ENCODE measurements at places on chromosomes 11 and 22.

DNA sequence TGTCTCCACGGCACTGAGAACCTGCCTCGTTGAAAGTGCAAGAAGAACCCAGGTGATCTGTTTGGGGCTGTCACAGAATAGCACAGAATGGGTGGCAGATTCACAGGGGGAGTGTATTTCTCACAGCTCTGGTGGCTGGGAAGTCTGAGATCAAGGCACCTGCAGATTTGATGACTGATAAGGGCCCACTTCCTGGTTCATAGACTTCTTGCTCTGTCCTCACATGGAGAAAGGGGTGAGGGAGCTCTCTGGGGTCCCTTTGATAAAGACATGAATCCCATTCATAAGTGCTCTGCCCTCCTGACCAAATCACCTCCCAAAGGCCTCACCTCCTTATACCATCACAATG lies 198.5 kb upstream of the SORL1-AS1 start:
- no peaks in the 10 kb centered on the region for H3K27me3 ChIP-seq
- no peak for DNase-seq
- peak overlapping the region; percentile 79 for H3K4me3 ChIP-seq
- H3K36me3 ChIP-seq: peaks cover 15% of the 10 kb centered on the region
- H3K4me1 ChIP-seq: peaks cover 30% of the 10 kb centered on the region

DNA sequence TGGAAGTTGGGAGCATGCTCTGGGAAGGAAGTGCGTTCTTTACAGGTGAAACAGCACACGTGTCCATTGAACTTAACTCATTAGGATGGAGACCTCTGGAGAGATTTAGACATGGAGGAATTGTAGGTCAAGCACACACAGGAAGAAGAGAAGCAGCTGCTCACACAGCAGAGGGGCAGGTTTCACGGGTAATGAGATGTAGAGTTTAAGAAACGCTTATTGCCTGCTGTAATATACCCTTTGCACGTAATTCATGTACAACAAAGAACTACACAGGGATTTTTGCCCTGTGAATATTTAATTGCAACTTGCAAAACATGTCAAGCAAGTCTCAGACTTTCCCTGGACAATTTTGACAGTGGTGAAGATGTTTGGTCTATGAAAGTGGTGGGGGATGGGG lies 508.0 kb downstream of the OPCML start:
- no peaks in the 10 kb centered on the region for H3K4me1 ChIP-seq
- no peak for DNase-seq
- no peak overlapping the region for H3K27ac ChIP-seq
- no peaks in the 10 kb centered on the region for H3K36me3 ChIP-seq
- H3K27me3 ChIP-seq: no peaks in the 10 kb centered on the region
- no peak overlapping the region for H3K4me3 ChIP-seq

- peaks cover 13% of the 10 kb centered on the region for H3K27me3 ChIP-seq
- H3K4me3 ChIP-seq: no peak overlapping the region
- no peaks in the 10 kb centered on the region for H3K4me1 ChIP-seq
- H3K27ac ChIP-seq: no peak overlapping the region
- DNase-seq: no peak
Measured at GRCh38 chr11:134101282-134101681, 32.4 kb downstream of the JAM3 start.

GRCh38 chr22:36796552-36797175 lies 20.2 kb downstream of the PVALB start:
- H3K36me3 ChIP-seq: no peaks in the 10 kb centered on the region
- no peaks in the 10 kb centered on the region for H3K4me1 ChIP-seq
- H3K4me3 ChIP-seq: no peak overlapping the region
- no peak for DNase-seq
- no peak overlapping the region for H3K27ac ChIP-seq

- DNase-seq: no peak
- peaks cover 18% of the 10 kb centered on the region for H3K36me3 ChIP-seq
- H3K27ac ChIP-seq: no peak overlapping the region
- no peaks in the 10 kb centered on the region for H3K27me3 ChIP-seq
Measured at GRCh38 chr22:26431261-26431995, 2.4 kb downstream of the ASPHD2 start.

DNA sequence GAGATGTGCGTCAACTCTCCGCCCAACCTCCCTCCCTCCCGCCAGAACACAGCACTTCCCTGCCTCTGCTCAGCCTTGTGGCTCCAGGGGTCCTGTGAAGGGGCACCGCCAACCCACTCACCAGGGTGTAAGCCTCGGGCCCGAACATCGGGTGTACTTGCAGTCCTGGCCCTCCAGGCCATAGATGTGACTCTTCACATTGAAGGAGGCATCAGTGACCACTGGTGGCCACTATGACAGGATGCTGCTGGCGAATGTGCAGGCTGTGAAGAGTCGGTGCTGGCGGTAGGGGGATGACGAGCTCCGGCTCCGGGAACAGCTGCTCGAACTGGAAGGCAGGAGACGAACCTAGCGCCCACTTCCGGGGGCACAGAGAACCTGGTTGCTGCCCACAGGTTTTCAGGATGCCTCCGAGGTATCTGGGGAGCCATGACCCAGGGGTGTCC lies 97.4 kb downstream of the MED15 start:
- peaks cover 4% of the 10 kb centered on the region for H3K4me1 ChIP-seq
- no peak for DNase-seq
- no peaks in the 10 kb centered on the region for H3K27me3 ChIP-seq
- H3K4me3 ChIP-seq: no peak overlapping the region

GRCh38 chr22:36355362-36355761 lies 32.4 kb downstream of the MYH9 start:
- H3K36me3 ChIP-seq: peaks cover 89% of the 10 kb centered on the region
- H3K27ac ChIP-seq: peak overlapping the region; percentile 91
- peaks cover 90% of the 10 kb centered on the region for H3K4me1 ChIP-seq
- no peak for DNase-seq

DNA sequence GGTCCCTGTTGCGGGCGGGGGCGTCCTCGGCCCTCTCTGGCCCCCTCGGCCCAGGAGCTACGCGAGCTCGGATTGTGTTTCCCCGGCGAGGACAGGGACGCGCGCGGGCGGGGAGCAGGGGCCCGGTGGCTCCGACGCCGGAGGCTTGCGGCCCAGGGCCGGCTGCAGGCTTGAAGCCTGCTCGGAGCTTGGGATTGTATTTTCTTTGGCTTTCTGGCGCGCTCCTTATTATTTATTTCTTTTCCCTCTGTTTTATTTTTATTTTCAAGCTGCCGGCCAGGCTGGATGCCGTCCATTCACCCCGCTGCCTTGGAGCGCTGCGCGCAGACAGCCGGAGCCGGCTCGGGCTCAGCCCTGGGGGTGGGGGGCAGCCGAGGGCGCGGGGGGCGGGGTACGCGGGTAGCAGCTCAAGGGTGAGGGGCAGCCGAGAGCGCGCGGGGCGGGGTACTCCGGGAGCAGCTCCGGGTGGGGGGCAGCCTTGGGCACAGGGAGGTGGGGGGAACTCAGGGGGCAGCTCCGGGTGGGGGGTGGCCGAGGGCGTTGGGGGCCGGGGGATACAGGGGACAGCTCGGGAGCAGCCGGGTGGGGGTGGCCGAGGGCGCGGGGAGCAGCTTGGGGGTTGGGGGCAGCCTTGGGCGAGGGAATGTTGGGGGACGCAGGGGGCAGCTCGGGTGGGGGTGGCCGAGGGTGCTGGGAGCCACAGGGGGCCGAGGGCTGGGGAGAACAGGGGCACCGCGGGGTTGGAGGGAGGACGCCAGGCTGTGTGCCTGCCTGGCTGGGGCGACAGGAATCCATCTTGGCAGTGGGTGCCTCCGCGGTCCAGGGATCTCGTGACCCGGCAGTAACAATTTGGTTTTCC lies 42.7 kb downstream of the KCNJ1 start:
- no peaks in the 10 kb centered on the region for H3K27me3 ChIP-seq
- H3K4me3 ChIP-seq: no peak overlapping the region
- no peaks in the 10 kb centered on the region for H3K36me3 ChIP-seq
- H3K4me1 ChIP-seq: peaks cover 7% of the 10 kb centered on the region
- H3K27ac ChIP-seq: no peak overlapping the region

GRCh38 chr22:41530890-41531714 lies 13.2 kb downstream of the POLR3H start:
- H3K27me3 ChIP-seq: no peaks in the 10 kb centered on the region
- H3K36me3 ChIP-seq: peaks cover 36% of the 10 kb centered on the region
- peaks cover 7% of the 10 kb centered on the region for H3K4me1 ChIP-seq
- peak overlapping the region; percentile 79 for H3K27ac ChIP-seq

DNA sequence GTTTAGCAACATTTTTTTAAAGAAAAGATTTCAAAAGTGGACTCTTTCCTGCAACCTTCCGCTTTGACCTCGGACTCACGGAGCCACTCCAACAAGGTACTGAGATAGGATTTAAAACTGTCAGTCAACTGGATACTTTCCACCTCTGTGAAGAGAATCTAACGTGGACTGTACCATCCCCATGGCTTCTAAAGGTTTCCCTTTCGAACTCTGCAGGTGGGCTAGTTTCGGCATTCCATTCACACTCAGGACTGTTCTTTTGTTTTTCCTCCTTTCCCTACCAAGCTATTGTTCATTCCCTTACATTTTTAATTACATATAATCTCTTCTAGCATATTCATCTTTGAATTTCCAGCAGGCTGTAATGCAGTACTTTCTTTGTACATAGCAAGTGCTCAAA lies 88.5 kb upstream of the AKIP1 start:
- no peaks in the 10 kb centered on the region for H3K4me1 ChIP-seq
- no peaks in the 10 kb centered on the region for H3K36me3 ChIP-seq

GRCh38 chr11:65780770-65781151 lies at the start of gene AP5B1:
Gene AP5B1 (minus strand): TSS chr11:65780976. CDS start chr11:65780591, 385 bp downstream.
- peaks cover 20% of the 10 kb centered on the region for H3K36me3 ChIP-seq
- peak; percentile 61 for DNase-seq
- peak within 1 kb of the TSS; percentile 89 for H3K4me3 ChIP-seq
- H3K27me3 ChIP-seq: peaks cover 13% of the 10 kb centered on the region
- peaks cover 21% of the 10 kb centered on the region for H3K4me1 ChIP-seq

DNA sequence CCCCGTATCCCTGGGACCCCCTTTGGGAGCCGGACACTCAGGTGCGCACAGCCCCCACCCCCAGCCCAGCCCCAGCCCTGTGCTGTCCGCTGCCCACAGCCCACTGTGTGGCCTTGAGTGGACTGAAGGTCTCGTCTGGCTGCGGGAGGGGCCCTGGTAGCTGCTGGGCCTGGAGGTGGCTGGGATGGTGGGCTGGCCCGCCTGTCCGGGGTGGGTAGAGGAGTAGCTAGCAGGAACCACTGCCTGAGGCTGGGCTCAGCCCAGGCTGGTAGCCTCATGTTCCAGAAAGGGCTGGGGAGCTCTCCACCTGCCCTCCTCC lies 4.6 kb upstream of the MUC6 start:
- no peak for DNase-seq
- H3K4me1 ChIP-seq: no peaks in the 10 kb centered on the region
- no peak overlapping the region for H3K4me3 ChIP-seq

Measured in effector memory CD8-positive, alpha-beta T cell (primary cell).